ENCODE measurements at places on chromosomes 6 and 20. TPM values are rescaled to one million over a fixed set of nuclear protein-coding genes. Genes with fewer than 3 reads are reported as not detected.

- DNase-seq: no peak
Measured at GRCh38 chr20:41418739-41419293, 52.2 kb upstream of the EMILIN3 start.

DNA sequence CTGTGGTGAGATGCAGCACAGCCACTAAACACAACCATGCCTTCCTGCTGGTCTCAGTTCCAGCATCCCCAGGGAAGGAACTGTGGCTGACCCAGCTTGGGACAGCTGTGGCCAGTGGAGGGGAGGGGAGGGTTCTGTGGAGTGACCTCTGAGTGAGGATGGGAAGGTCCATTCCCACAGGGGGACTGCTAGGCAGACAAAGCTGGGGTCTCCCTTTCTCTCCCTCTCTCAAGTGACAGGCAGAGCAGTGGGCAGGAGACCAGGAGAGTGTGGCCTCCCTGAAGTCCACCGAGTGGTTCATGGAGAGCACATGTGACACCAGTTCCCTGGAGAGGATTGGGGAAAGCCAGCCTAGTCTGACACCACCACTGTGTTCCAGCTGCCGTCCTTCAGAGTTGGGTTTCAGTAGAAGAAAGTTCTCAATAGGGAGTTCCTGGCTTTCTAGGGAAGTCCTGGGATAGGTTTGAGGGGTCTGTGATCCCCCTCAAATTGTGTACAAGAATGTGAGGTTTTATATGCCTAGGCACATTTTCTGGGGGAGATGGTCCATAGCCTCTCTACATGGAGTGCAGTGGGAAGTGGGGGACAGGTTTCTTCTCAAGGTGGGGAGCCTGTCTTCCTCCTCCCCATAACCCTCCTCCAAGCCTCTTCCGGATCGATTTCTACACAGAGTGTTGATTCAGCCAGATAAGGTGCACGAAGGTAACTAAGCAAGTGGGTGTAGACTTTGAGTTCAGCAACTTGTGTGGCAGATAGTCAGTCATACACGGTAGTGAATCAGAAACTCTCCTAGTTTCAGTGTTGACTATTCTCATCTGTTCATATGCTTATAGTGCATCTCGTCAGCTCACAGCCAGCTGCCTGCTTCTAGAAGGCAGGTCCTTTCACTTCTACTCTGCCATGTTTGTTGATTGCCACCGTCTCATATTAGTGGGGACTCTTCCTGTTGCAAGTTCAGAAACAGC is 18.9 kb downstream of the MANBAL start:
- peak; percentile 25 for DNase-seq

DNA sequence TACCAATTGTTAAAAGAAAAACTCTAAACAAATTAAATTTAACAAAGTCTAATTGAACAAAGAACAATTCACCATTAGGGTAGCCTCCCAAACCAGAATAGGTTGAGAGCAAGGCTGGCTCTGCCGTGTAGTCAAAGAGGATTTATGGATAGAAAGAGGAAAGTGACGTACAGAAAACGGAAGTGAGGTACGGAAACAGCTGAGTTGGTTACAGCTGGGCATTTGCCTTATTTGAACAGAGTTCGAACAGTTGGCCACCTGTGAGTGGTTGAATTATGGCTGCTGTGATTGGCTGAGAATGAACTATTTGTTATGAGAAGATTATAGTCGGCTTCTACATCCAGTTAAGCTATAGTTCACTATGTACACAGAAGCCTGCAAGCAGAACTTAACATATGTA is 18.5 kb upstream of the ISM1 start:
- DNase-seq: no peak

DNA sequence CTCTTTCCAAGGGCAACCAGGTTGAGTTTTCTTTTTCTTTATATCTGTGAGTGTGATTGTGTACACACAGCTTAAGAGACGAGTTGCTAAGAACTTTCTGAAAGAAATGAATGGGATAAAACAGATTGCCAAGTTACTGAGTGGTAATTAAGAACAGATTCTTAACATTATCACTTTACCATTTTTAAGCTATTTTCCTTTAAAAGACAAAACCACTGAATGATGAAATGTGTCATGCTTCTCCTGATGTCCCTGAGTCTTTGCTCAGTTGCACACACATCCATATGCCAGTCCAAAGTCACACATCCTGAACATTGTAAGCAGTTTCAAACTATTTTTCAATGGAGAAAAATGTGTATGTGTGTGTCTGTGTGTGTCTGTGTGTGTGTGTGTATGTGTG is 5.5 kb upstream of the DAAM2 start:
- no peak for DNase-seq

DNA sequence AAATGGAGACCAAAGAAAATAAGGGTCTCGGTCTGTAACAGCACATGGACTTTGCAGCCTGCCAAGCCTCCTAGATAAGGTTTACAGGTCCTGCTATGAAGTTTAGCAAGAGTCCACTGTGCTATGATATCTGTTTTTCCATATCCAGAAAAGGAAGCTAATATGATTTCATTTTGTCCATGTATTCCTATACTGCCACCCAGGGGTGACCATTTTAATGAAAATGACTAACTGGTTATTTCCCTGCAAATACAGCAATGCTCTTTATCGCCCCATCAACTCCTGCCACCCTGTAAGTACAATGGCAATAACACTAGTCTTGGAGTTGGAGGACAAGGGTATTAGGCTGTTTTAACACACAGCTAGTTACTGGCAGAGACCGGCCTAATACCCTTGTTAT is 115.2 kb upstream of the GLP1R start:
- no peak for DNase-seq

DNA sequence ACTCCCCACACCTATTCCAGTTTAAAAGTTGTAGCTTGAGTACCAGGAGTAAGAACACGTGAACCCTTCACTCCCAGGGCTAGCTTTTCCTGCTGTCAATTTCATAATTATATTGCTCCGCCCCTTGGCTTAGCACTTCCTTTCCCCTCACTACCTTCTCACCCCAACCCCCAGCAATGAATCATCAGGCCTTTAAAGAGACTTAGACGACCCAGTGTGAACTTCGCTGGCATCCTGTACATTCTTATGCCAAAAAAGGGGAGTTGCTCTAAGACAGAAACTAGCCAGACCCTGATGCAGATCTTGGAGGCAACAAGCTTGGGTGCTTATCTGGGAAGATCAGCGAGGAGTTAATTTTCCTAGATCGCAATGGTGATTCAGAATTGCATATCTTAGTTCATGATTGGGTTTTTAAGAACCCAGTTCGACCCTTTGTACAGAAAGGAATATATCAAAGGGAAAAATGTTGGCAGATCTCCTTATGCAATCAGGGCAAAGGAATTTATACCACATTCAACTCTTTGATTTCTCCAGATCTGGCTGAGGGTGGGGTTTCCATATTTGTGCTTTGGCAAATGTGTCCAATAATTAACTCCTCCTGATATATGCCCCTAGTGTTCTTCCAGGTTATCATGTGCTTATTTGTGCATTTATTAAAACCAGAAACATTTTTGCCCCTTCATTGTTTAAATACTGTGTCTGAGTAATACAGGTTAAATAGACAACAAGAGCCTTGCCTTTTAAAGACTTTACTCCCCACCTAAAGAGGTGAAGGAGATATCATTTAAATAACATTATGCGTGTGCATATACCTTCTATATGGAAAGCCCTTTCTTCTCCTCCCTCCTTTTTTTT is 8.1 kb upstream of the ATXN1 start:
- DNase-seq: no peak

GRCh38 chr6:111642463-111643158 is 36.9 kb upstream of the TRAF3IP2 start:
- no peak for DNase-seq

DNA sequence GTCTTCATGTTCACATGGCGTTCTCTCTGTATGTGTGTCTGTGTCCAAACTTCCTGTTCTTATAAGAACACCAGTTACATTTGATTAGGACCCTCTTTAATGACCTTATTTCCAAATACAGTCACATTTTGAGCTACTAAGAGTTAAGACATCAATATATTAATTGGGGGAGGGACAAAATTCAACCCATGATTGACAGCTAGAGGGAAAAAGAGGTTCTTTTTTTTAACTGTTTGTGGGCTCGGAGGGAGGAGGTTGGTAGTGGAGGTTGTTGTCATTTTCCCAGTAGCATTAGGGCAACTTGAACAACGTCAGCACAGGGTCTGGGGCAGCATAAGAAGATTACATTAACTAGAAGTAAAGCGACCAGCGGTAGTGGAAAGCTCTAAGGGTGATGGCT is 2.3 kb upstream of the GMDS start:
- no peak for DNase-seq

- DNase-seq: no peak
Measured at GRCh38 chr6:36848658-36849441, 9.6 kb upstream of the CPNE5 start.

The RAMACL gene
- total RNA-seq: 2.4 TPM

DNA sequence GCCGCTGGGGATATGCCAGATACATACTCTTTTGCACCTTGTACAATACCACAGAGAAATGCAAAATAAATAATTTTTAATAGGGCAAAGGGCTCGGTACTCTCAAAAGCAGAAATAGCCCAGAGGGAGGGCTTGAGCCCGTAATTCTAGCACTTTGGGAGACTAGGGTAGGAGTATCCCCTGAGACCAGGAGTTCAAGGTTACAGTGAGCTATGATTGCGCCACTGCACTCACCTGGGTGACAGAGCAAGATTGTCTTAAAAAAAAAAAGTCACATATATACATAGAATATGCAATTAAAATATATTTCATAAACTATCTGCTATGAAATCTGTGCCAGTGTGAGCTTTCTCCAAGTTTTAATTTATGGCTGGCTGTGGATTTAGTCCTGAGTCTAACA is 818 bp upstream of the TRMT11 start:
- DNase-seq: no peak

- DNase-seq: no peak
Measured at GRCh38 chr6:108877046-108877751, 29.0 kb downstream of the ARMC2 start.

DNA sequence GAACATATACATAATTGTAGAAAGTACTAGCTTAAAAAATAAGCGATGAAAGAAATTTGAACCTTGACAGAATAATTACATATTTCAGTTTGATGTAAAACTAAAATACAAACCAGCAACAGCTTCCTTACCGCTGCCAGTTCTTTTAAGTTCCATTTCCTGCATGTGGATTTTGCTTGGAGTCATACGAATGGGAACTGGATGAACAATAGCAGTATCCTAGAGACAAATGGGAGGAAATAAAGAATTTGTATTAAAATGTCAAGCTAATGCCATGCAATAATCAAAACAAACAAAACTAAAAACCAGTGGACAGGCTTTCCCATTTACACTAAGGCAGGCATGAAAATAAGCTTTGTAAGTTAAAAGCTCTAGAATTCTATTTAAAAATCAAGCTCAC is 67.1 kb downstream of the REPS1 start:
- DNase-seq: no peak

The LRRC73 gene
- total RNA-seq: 0.24 TPM

The TCP11 gene
- not detected for total RNA-seq

The HIVEP1 gene
- total RNA-seq: 49.7 TPM

GRCh38 chr20:52824494-52825216 is 147.5 kb upstream of the TSHZ2 start:
- DNase-seq: no peak

The TSBP1 gene
- total RNA-seq: not detected

DNA sequence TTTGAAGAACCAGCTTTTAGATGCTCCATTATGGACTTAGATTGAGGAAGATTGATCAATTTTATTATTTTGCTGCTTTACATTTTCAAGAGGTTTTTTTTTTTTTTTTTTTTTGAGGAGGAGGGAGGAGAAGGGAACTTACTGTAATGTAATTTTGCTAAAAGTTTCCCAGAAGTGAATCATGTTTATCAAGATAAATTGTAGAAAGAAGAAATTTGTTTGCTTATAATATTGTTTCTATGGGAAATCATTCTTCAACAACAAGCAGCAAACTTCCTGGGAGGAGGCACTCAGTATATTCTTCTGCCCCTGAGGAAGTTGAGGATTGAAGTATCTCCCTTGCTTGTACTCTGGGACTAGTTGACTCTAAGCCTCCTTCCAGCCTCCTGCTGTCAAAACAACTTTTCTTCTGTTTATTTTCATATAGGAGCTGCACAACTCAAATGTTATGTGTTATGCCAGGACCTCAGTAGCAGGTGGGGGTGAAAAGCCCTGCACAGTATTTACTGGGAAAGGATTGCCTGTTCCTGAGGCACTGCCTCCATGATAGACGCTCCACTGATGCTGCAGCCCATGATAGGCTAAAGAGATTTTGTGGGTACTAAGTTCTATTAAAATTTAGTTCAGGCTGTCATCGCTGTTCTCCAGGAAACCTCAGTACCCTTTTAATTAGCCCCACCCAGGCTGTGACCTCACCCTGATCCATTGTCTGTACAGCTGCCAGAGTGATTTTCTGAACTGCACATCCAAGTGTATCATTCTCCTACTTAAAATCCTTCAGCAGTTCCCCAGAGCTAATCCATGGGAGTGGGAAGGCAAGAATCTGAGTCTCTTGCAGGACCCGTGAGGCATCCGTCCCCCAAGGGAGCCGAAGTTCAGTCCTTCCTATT is 51.9 kb downstream of the CARMIL1 start:
- DNase-seq: no peak

The NHLRC1 gene
- total RNA-seq: 1.1 TPM

GRCh38 chr20:19969106-19969505 is 48.1 kb upstream of the NAA20 start:
- DNase-seq: no peak

DNA sequence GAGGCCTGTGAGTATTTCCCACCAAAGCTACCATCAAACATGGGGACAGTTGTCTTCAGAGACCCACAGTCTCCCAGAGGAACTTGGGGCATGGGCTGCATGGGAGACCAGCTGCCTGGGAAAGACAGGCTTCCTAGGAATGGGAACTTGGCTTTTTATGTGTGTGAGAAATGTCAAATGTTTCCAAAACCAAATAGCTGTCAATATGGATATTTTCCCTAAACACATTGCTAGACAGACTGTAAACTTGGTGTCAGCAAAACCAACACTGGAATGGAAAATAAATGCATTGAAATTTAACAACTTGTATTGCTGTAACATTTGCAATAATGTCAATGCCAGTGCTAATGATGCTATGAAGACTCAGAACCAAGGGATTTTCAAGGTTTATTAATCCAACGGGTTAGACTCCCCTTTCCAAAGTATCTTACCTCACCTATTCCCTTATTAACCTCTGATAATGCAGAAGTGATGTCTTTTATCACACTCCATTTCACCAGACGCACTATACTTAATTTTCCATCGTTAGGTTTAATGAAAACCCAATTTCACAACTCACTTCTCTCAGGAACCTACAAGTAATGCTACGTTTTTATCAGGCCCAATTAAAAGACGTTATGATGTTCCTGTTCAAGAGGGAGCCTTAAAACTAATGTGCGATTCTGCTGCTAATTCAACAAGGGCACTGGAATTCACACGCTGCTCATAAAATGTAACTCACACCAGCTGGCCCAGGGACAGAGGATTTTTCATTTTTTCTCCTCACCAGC is 546.1 kb upstream of the CHD6 start:
- DNase-seq: no peak

The SCRT2 gene
- not detected for total RNA-seq

The RBBP8NL gene
- total RNA-seq: not detected

DNA sequence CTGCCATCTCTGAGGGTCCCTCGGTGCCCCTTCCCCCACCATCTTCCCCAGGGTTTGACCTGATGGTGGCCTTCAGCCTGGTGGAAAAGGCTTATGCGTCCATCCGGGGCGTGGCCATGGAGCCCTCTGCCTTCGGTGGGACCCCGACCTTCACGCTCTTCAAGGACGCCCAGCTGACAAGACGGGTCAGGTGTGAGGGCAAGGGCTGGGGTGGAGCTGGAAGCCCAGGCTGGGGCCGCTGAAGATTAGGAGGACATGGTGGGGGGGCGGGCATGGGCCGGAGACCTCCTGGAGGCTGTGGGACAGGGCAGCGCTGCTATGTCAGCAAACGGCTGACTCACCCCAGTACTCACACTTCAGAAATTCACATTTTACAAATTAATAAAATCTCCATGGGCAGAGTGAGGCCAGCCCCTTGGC is 23.5 kb downstream of the COL20A1 start:
- DNase-seq: peak; percentile 56

Data from chondrocyte (in vitro differentiated cells).